Activated CD4-positive, alpha-beta T cell treated with anti-CD3 and anti-CD28 coated beads for 36 hours (primary cell): ENCODE measurements at places on chromosomes 12 and 14.

DNA sequence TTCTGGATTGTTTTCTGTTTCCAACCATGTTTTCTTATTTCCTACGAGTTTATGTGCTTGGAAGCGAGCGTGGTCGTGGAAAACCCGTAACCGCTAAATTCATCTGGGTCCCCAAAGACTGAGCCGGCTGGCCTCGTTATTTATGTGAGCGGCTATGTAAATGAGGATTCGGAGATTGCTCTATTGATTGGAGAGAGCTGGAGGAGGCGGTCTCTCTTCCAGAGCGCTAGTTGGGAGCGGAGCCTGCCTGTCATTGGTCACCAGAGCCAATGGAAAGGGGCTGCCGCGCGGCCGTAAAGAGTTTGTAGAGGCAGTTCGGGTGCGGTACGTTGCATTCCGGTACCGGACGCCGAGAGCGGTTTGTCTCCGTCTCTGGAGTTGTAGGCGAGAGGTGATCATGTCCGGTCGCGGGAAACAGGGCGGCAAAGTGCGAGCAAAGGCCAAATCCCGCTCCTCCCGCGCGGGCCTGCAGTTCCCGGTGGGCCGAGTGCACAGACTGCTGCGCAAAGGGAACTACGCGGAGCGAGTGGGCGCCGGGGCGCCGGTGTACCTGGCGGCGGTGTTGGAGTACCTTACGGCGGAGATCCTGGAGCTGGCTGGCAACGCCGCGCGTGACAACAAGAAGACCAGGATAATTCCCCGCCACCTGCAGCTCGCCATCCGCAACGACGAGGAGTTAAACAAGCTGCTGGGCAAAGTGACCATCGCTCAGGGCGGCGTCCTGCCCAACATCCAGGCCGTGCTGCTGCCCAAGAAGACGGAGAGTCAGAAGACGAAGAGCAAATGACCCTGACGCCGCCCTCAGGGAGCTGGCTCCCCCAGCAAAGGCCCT lies 29.0 kb downstream of the WBP11 start:
- no peaks in the 10 kb centered on the region for H3K27me3 ChIP-seq
- DNase-seq: peak; percentile 95
- H3K4me3 ChIP-seq: peak overlapping the region; percentile 96
- peak overlapping the region; percentile 97 for H3K27ac ChIP-seq

DNA sequence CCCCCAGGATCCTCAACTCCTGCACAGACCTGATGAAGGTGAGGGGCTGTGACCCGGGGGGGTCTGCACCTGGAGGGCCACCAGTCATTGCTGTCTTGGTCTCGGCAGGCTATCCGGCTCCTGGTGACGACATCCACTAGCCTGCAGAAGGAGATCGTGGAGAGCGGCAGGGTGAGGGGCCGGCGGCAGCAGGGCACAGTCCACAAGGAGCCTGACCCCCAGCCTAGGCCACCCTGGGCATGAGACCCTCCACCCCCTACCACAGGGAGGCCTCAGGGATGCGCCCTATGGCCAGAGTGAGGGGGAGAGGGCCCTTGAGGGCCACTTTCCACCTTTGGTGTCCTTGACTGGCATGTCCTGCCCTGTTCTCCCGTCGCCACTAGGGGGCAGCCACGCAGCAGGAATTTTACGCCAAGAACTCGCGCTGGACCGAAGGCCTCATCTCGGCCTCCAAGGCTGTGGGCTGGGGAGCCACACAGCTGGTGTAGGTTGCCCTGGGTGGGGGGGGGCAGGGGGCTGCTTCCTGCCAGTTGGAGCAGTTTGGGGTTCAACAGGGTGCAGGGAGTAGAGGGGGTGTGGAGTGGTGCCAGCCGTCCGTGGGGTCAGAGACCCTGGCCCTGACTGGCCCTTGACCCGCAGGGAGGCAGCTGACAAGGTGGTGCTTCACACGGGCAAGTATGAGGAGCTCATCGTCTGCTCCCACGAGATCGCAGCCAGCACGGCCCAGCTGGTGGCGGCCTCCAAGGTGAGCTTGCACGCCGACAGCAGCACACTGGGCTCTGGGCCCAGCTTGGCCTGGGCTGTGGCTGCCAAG lies 25.0 kb downstream of the HIP1R start:
- peak; percentile 91 for DNase-seq
- no peaks in the 10 kb centered on the region for H3K27me3 ChIP-seq
- no peak overlapping the region for H3K27ac ChIP-seq
- H3K36me3 ChIP-seq: peaks cover 7% of the 10 kb centered on the region
- H3K4me1 ChIP-seq: no peaks in the 10 kb centered on the region
- H3K4me3 ChIP-seq: no peak overlapping the region

- peak overlapping the region; percentile 87 for H3K27ac ChIP-seq
- peak; percentile 12 for DNase-seq
- H3K4me1 ChIP-seq: peaks cover 70% of the 10 kb centered on the region
- H3K36me3 ChIP-seq: peaks cover 5% of the 10 kb centered on the region
Measured at GRCh38 chr12:104460041-104460719, 3.4 kb downstream of the CHST11 start.

DNA sequence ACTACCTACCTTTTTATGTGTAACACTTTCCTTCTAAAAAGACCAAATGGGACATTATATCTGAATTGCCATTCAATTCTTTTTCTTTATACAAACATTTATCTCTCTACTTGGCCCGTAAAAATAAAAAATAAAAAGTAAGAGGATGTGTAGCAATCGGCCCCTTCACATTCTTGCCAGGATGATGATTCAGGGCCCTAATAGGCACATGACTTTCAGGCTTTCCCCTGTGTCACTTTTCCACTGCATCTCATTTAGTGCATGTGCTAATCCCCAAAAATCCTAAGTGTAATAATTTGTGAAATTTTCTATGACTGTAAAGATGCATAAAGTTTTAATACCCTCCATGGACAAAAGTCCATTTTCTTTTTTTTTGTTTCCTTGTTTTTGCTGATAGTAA lies 23.0 kb upstream of the ATP2B1 start:
- DNase-seq: no peak
- no peaks in the 10 kb centered on the region for H3K36me3 ChIP-seq
- H3K4me3 ChIP-seq: no peak overlapping the region

- no peak for DNase-seq
- no peaks in the 10 kb centered on the region for H3K36me3 ChIP-seq
- peaks cover 18% of the 10 kb centered on the region for H3K27me3 ChIP-seq
- no peaks in the 10 kb centered on the region for H3K4me1 ChIP-seq
- no peak overlapping the region for H3K27ac ChIP-seq
Measured at GRCh38 chr12:105445649-105446048, 115.2 kb downstream of the C12orf75 start.

- H3K4me3 ChIP-seq: no peak overlapping the region
- H3K36me3 ChIP-seq: no peaks in the 10 kb centered on the region
- H3K4me1 ChIP-seq: no peaks in the 10 kb centered on the region
- no peaks in the 10 kb centered on the region for H3K27me3 ChIP-seq
Measured at GRCh38 chr14:33836900-33837577, 113.8 kb downstream of the EGLN3 start.

GRCh38 chr14:30935445-30935844 lies 61.1 kb downstream of the COCH start:
- no peaks in the 10 kb centered on the region for H3K4me1 ChIP-seq
- no peak overlapping the region for H3K27ac ChIP-seq
- peaks cover 16% of the 10 kb centered on the region for H3K36me3 ChIP-seq
- H3K4me3 ChIP-seq: no peak overlapping the region
- H3K27me3 ChIP-seq: no peaks in the 10 kb centered on the region

DNA sequence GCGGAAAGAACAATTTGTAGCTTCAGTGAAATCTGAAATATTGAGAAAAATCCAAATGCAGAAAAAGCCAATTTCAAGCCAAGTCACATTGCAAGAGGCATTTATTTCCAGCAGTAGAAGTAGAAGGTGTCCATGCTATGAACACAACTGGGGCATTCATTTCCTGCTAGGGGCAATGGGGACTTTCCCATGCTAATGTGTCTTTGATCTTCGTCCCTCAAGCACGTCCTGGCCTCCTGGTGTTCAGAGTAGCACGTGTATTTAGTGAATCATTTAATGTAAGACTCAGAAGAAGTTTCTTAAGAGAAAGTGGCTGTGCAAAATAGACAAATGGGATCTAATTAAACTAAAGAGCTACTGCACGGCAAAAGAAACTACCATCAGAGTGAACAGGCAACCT lies 267.9 kb downstream of the TMEM132C start:
- no peaks in the 10 kb centered on the region for H3K27me3 ChIP-seq
- H3K36me3 ChIP-seq: no peaks in the 10 kb centered on the region
- peaks cover 12% of the 10 kb centered on the region for H3K4me1 ChIP-seq
- peak; percentile 20 for DNase-seq
- no peak overlapping the region for H3K4me3 ChIP-seq
- no peak overlapping the region for H3K27ac ChIP-seq

DNA sequence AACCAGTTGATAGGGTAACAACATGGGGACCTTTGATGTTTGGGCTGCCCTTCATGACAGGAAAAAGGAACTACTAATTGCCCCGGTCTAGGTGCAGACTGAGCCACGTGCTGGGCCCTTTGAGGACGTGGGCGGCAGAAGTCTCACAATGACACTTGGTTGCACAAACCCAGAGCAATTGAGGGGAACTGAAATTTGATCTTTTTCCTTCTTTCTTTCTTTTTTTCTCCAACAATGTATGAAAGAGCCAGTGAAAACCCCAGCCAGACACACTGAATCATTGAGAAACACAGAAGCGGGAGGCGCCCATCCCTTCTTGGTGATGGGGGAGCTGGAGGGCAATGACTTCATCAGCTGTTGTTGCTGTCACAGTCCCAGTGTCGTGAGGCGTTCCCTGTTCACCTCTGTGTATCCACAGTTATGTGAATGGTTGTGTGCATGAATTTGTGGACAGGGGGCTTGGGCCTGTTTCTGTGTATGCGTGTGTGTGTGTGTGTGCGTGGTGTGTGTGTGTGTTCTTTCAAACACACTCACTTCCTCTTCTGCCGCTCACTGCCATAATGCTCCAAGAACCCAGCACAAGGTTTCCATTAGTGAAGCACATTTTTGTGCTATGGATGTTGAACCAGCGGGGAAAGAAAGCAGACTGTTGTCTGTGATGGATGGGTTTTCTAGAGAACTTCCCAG lies 137.5 kb upstream of the CCND2 start:
- peaks cover 5% of the 10 kb centered on the region for H3K36me3 ChIP-seq
- H3K27ac ChIP-seq: peak overlapping the region; percentile 94
- H3K4me3 ChIP-seq: peak overlapping the region; percentile 37
- H3K4me1 ChIP-seq: peaks cover 60% of the 10 kb centered on the region

DNA sequence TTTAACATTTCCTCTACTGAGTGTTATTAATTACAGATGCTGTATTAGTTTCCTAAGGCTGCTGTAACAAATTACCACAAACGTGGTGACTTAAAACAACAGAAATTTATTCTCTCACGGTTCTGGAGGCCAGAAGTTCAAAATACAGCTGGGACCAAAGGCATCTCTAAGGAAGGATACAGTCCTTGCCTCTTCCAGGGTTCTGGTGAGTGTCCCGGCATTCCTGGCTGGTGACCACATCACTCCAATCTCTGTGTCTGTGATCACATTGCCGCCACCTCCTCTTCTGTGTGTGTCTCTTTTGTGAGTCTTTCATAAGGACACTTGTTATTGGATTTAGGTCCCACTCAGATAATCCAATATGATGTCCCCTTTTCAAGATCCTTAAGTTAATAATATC lies 85.1 kb upstream of the CCDC198 start:
- H3K27me3 ChIP-seq: peaks cover 2% of the 10 kb centered on the region
- DNase-seq: no peak
- no peaks in the 10 kb centered on the region for H3K4me1 ChIP-seq
- H3K4me3 ChIP-seq: no peak overlapping the region
- H3K27ac ChIP-seq: no peak overlapping the region

- DNase-seq: no peak
- no peaks in the 10 kb centered on the region for H3K36me3 ChIP-seq
- no peaks in the 10 kb centered on the region for H3K4me1 ChIP-seq
- no peak overlapping the region for H3K27ac ChIP-seq
- no peak overlapping the region for H3K4me3 ChIP-seq
Measured at GRCh38 chr14:51079489-51079888, 15.4 kb downstream of the TRIM9 start.

GRCh38 chr14:49768301-49769121 lies 558 bp downstream of the KLHDC2 start:
- H3K36me3 ChIP-seq: peaks cover 3% of the 10 kb centered on the region
- DNase-seq: peak; percentile 91
- H3K4me3 ChIP-seq: peak overlapping the region; percentile 96
- peaks cover 30% of the 10 kb centered on the region for H3K4me1 ChIP-seq

- no peak overlapping the region for H3K27ac ChIP-seq
- no peak overlapping the region for H3K4me3 ChIP-seq
- no peak for DNase-seq
- H3K36me3 ChIP-seq: no peaks in the 10 kb centered on the region
- H3K4me1 ChIP-seq: no peaks in the 10 kb centered on the region
Measured at GRCh38 chr12:121849665-121850064, 9.0 kb downstream of the HPD start.

- no peak for DNase-seq
- H3K27me3 ChIP-seq: no peaks in the 10 kb centered on the region
- H3K36me3 ChIP-seq: no peaks in the 10 kb centered on the region
- no peak overlapping the region for H3K27ac ChIP-seq
- H3K4me3 ChIP-seq: no peak overlapping the region
Measured at GRCh38 chr12:127729381-127729780, 537.6 kb upstream of the TMEM132C start.
